ENCODE measurements at places on chromosomes 16 and 17.

GRCh38 chr17:48385319-48385718 is 44.7 kb downstream of the SKAP1 start:
- no peak for DNase-seq

DNA sequence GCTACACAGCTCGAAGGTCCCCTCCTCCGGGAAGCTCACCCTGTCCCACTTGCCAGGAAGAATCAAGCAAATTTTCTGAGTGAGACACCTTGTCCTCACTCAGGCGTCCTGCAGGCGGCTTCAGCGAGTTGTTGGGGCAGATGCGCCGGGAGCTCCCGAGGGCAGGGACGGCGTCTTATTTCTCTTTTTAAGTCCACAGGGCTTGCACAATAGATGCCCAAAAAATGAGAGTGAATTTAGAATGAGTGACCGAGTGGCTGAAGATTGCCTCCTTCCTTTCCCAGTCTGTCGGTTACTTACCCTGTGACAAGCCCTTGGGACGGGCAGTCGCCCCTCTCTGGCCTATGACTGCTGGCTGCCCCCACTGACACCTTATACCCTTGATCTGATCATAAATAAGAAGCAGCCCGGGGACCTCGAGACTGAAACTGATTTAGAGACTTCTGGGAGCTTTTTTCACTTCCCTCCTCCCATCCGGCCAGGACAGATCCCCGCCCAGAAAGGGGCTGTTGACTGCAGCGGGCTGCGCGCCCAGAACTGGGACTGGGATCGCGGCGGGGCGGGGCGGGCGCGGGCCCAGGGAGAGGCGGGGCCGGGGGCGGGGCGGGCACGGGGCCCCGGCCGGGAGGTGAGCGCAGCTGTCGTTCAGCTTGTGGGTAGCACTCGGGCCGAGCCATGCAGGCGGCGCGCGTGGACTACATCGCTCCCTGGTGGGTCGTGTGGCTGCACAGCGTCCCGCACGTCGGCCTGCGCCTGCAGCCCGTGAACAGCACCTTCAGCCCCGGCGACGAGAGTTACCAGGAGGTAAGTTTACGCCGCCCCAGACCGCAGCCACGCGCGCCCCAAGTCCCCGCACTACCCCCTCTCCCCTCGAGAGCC is at the start of gene TTYH2:
Gene TTYH2, plus strand, starts transcription at position 659 of the 879 bp plus-strand sequence. Its CDS starts 17 bp downstream, at position 676.
- DNase-seq, result peak; percentile 56

GRCh38 chr17:7215136-7215638 is 4.4 kb downstream of the DLG4 start:
- no peak for DNase-seq

- no peak for DNase-seq
Observed at GRCh38 chr17:20053361-20053964, 44.3 kb downstream of the SPECC1 start.

DNA sequence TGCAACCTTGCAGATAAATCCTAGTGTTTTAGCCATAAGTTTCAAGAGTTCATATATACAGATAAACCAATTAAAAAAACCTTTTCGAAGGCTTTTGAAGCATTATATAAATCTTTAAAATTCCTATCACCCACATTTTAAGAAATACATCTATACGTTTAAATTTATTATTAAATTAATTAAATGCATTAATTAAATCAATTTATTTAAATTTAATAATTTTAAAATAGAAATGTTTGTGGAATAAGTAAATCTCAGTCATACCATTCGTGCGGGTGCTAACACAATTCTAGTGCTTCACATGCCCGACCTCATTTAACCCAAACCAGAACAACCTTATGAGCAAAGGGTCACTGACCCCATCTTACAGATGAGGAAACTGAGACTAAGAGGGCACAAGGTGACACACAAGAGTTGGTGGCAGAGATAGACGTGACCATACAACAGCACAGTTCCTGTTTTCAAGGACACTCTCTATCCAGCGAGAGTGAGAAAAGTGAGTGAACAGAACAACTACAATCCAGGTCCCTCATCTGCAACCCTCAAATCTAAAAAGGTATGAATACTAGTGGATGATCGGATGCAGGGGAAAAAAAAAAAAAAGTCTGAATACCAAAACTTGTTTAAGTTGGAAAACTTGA is 1.4 kb downstream of the NSMCE1 start:
- DNase-seq, result no peak

GRCh38 chr17:19284005-19284959 is 47.1 kb downstream of the EPN2 start:
- no peak for DNase-seq

- no peak for DNase-seq
Observed at GRCh38 chr17:59651346-59651745, 31.7 kb downstream of the CLTC start.

- no peak for DNase-seq
Observed at GRCh38 chr17:6775871-6776405, at the start of gene FBXO39. Gene FBXO39 (plus strand): TSS chr17:6776215. CDS start chr17:6779869, 3,654 bp downstream.

DNA sequence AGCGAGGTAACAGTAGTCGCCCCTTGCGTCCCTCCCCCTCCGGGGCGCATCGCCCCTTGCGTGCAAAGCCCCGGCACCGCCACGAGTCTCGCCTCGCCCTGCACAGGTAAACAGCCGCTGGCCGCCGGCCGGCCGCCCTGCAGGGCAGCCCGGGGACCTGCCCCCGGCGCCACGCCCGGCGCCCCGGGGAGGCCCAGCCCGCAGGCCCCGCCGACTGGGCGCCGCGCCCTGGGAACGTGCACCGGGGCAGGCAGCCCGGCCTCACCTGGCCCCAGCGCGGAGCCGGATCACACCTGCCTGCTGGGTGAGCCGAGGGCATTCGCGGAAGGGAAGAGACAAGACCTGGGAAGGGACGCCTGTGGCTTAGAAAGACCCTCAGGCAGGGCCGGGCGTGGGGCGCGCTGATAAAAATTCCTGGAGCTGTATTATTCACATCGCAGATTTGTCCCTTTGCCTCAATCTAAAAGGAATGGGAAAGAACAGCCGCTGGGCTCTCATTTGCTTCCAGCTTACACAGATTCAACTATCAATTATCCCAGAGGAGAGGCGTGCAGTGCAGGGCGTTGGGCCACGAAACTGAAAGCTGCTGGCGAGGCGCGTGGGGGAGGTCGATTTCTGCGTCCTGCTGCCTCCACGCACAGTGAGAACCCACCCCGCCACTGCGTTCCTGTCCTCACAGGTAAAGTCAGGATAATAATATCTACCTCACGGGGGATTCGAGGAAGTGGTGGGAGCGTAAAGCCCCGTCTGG is 451.9 kb downstream of the SLC39A11 start:
- DNase-seq, result no peak

DNA sequence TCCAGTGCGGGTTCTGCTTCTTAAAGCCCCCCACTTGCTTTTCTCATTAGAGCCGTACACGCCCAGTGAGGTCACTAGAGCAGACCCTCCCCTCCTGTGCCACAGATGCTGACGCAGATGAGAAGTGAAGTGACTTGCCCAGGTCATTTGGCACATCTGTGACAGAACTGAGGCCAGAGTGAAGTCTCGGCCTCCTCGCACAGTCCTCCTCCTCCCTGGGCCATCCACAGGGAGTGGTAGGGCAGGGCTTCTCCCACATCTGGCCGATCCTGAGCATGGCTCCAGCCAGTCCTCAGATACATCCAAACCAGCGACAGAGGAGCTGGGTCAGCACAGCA is 15.3 kb upstream of the TBX2 start:
- no peak for DNase-seq

DNA sequence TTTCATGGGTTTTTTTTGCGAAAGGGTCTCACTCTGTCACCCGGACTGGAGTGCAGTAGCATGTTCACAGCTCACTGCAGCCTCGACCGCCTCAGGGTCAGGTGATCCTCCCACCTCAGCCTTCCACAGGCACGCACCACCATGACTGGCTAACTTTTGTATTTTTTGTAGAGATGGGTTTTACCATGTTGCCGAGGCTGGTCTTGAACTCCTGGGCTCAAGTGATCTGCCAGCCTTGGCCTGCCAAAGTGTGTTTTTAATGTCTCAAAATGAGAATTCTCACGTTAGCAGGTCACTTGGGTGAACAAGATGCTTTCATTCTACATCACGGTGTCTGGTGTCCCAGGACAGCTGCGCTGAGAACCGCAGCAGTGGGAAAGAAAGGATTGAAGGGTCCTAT is 3.2 kb downstream of the FBXO31 start:
- no peak for DNase-seq

DNA sequence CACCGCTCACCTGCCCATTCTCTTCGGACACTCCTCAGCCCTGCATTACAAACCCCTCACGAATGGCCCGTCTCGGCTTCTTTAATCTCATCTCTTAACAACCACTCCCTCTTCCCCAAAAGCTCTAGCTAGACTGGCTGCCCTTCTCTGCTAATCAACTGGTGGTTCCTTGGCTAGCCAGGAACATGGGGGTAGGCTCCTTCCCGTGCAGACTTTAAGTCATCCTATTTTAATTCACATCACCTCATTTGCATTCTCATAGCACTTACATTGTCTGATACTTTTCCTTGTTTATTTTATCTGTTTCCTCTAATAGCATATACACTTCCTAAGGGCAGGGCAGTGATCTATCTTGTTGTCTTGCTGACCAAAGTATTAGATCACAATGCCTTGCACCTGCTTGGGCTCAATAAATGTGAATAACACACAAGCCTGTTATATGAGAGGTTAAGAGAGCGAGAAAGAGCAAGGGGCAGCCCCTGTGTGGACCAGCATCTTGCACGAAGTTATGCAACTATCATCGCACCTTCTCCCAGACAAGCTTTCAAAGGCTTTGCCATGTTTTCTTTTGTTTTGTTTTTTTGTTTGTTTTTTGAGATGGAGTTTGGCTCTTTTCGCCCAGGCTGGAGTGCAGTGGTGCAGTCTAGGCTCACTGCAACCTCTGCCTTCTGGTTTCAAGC is 9.8 kb downstream of the TP53 start:
- no peak for DNase-seq

GRCh38 chr17:77827511-77827910 is 131.0 kb upstream of the TNRC6C start:
- no peak for DNase-seq

DNA sequence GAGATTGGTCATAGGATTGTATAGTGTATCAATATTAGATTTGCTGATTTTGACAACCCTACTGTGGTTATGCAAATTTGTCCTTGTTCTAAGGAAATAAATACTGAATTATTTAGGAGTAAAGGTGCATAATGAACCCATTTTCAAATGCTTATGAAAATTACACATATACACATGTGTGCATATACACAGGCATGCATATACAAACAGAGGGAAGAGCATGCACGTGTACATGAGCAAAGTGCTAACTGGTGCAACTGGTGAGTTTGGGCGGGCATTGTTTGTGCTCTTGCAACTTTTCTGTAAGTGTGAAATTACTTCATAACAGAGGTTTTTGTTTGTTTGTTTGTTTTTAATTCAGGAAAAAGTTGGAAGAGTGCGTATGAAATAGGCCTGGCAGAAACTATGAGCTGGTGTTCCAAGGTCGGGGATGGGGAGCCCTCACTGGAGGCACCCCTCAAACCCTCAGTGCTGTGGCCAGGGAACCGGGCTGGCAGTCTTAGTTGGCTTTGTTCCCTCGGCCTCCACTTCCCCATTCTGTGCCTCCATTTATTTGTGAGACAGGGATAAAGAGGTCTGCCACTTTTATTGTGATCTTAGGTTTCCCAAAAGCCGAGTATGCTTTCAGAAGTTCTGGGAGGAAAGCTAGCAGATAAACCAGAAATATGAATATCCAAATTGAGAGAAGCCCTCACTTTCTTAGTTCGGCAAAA is 5.8 kb downstream of the DEXI start:
- no peak for DNase-seq

DNA sequence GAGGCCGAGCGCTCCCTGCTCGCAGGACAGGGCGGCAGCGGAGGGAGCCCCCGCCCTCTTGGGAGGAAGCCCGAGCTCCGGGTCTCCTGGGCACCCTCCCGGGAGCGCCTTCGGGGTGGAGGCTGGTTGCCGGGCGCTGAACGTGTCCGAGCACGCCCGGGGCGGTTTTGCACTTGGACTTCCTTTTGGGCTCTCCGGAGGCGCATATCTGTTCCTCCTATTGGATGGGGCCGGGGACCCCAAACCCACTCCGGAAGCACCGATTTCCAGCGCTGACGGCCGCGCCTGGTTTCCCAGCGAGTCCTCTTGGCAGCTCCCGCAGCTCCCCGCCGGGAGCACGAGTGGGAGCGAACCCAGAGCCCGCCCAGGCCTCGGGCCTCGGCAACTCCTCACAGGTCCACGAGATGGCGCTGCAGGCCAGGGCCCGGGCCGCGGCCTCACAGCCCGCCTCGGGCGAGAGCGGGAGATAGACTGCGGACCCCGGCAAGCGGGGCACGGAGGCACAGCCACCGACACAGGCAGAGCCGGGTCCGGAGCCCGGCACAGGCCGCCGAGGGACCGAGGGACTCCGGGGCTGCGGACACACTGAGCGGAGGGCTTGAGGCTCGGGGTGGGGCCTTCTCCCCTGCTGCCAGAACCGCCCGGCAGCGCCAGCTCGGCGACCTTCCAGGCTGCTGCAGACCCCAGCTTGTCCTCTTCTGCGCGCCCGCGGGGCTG is 12.7 kb downstream of the TBX2 start:
- DNase-seq, result peak; percentile 65

- no peak for DNase-seq
Observed at GRCh38 chr17:4579678-4580077, 4.7 kb upstream of the SMTNL2 start.

DNA sequence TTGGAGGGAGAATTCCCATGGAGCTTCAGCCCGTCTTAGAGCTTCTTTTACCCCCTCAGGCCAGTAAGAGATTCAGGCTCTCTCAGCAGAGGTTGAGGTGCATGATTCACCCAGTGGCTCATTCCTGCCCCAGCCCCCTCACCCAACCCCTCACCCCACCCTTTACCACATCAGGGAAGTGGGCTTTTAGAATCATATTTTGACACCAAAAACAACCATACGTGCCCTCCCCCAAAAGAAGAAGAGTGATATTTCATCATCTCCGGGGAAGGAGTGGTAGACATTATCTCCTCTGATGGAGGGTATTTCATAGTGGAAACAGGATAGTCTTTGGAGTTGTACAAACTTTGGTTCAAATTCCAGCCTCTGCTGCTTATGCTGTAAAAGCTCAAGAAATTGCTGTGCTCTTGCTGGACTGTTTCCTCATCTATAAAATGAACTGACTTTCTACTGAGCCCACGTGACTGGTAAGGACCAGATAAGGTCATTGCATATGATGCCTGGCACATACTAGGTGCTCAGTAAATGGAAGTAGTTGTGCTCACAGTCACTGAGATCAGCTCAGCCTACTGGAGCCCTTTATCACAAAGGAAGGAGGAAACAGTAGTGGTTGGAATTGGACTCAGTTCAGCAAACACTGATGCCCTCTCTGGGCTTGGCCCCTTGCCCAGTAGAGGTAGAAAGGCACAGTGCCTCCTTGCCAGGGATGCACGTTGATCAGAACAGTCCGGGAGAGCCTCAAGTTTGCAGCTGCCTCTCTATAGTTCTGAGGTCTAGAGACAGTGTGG is 18.3 kb upstream of the CCL5 start:
- DNase-seq, result no peak

GRCh38 chr17:60148373-60148772 is 1.4 kb upstream of the CA4 start:
- DNase-seq, result no peak

- no peak for DNase-seq
Observed at GRCh38 chr16:67206838-67207248, 7.9 kb downstream of the ELMO3 start.

- no peak for DNase-seq
Observed at GRCh38 chr16:74224828-74225612, 71.6 kb upstream of the PSMD7 start.

GRCh38 chr17:76681222-76682137 is 29.3 kb downstream of the MXRA7 start:
- DNase-seq, result no peak

Data from activated CD8-positive, alpha-beta memory T cell treated with anti-CD3 and anti-CD28 coated beads for 48 hours (primary cell).